Stimulated activated CD4-positive, alpha-beta T cell treated with anti-CD3 and anti-CD28 coated beads, Interleukin-4, amount 100 ng/mL, for 48 hours (primary cell): ENCODE measurements at places on chromosomes 4 and X.

- DNase-seq, result peak; percentile 15
Measured at GRCh38 chr4:152535360-152535902, 461 bp downstream of the FBXW7 start.

GRCh38 chrX:131923614-131924250 lies 99.4 kb upstream of the STK26 start:
- no peak for DNase-seq

- DNase-seq, result no peak
Measured at GRCh38 chrX:79263550-79263949, 103.6 kb downstream of the ITM2A start.

DNA sequence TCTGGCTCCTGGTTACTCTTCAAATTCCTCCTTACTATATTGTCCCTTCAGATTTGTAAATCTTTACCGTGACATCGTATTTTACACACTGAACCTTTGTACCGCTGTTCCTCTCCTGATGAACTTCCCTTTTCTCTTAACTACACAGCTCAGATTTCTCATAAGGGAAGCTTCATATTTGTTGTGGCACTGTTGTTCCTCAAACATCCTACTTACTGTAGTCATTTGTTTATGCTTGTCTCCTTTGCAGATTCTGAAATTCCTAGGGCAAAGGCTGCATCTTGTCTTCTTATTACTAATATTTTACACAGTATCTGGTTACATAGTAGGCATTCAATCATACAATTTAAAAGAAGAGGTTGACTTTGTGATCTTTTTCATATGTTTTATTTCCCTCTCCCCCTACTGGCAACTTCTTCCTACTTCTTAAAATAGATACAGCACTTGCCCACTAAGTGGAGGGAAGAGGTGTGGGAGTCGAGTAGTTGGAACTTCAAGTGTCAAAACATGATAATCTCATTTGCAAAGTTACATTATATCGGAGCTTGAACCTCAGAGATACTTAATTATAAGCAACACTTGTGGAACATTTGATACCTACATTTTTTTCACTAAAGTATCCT lies 50.0 kb downstream of the TET2 start:
- DNase-seq, result no peak
